Stimulated activated CD4-positive, alpha-beta T cell treated with anti-CD3 and anti-CD28 coated beads, Interleukin-2, amount 100 ng/mL, for 24 hours (primary cell): ENCODE measurements at places on chromosomes 6 and 20.

DNA sequence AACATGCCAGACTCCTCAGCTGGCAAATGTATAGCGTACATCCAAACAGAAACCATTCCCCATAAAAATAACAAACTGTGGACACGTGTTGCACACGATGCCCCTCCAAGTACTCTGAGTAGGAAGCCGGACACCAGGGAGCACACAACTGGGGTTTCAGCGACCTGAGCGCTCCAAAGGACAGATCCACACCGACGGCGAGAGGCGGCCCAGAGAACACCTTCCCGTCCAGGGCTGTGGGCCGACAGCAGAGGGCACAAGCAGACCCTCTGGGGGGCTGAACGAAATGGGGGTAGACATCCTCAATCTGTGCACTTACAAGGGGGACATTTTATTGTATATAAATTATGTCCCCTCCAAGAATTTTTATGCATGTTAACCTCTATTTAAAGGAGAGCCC lies 24.7 kb downstream of the TAF4 start:
- DNase-seq, result no peak

DNA sequence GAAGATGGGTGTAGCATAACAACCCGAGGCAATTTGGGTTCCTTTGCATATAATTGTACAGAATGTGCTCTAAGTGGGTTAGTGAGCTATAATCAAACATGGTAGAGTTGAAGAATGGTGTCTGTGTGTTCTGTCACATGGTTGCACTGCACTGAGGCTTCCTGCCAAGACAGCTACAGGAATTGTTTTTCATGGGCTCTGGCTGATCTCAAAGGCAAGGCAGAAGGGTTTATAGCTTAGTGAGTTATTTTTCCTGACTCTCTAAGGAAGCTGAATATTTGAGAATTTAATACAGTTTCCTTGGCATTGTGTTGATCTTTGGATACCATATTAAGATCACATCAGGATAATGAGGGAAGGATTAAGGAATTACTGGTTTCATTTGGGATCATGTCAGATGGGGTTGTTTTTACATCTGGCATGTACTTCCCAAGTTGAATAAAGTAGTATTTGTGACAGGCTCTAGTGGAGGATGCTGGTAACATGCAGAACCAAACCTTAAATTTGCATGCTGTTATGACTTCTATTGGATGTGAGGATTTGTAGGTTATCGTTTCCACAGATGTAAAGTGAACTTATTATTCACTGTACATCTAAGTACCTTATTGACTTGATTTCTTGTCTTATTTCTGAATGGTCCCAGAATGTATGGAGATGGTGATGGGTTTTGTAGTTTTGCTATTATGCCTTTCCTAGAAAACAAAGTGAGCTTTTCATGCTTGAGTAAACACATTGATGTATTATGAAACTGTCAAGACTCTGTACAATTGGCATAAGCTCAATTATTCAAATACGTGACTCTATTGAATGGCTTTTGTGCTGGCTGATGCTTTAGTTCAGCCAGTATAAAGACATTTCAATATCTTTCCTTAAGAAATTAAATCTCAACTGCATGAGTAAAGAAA lies 43.3 kb downstream of the LRRC1 start:
- DNase-seq, result no peak

DNA sequence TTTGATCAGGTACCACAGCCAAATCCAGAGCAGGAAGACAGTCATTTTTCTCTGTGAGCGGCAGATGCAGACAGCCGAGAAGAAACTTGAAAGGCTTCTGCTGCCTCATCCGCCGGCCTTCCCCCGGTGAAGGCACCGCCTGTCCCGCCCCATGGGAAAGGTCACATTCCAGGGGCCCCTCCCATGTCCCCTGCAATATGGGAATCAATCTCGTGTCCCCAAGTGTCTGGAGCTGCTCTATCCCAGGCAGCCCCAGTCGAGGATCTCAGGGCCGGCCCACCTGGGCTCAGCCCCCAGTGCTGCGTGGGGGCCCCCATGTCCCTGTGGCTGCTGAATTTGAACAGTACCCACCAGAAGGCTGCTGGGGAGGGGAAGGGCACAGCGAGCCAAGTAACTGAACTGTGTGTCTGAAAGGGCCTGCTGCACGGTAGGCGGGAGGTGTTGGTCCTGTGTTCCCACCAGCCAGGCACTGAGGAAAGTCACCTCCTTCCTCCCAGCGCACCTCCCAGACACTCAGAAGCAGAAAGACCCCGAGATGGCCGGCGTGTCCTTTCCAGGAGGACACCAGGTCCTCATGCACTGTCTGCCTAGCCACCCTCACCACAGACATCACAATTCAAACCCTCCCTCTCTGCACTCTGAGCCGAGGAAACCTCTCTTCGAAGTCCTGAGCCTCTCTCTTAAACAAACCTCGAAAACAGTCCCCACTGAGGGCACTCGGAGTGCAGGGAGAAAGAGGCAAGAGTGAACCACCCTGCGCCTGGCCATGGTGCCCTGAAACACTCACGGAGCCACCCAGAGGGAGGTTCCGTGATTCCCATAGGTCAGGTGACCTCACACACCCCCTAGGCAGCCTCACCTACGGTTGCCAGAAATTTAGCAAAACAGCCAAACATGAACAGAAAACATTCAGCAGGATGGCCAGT lies 99.3 kb downstream of the PSMB1 start:
- DNase-seq, result no peak

- DNase-seq, result no peak
Observed at GRCh38 chr20:58997141-58997770, 9.8 kb downstream of the CTSZ start.

DNA sequence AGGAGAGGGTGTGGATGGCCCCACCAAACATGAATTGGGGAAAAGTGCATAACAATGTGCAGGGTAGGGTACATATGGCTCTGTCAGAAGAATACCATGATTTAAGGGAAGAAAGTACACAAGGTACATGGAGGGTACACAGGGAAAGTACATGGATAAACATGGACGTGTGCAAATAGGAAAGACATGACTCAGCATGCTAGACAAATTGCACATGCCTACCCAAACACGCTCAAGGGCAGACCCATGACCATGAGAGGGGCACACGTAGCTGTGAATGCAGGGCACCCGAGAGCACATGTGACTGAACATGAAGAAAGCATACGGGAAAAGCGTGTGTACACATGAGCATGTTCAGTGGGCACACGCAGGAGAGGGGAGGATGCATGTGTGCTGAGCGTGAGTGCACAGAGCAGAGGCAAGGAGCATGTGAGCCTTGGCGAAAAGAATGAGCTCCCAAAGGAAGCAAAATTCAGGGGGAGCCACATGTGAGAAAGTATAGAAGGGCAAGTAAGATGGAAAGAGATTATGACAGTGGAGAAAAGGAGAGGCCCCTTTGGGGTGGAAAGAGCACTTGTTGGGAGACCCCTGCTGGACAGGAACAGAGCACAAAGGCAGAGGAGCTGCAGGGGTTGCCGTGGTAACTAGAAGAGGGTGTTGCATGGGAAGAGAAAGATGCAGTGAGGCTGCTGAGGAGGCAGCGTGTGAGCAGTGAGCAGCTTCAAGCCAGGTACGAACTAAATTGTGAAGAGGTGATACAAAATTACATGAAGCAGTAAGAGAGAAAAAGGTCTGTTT lies 17.8 kb downstream of the OR2H2 start:
- no peak for DNase-seq
